ENCODE measurements at places on chromosomes 1 and 21.

DNA sequence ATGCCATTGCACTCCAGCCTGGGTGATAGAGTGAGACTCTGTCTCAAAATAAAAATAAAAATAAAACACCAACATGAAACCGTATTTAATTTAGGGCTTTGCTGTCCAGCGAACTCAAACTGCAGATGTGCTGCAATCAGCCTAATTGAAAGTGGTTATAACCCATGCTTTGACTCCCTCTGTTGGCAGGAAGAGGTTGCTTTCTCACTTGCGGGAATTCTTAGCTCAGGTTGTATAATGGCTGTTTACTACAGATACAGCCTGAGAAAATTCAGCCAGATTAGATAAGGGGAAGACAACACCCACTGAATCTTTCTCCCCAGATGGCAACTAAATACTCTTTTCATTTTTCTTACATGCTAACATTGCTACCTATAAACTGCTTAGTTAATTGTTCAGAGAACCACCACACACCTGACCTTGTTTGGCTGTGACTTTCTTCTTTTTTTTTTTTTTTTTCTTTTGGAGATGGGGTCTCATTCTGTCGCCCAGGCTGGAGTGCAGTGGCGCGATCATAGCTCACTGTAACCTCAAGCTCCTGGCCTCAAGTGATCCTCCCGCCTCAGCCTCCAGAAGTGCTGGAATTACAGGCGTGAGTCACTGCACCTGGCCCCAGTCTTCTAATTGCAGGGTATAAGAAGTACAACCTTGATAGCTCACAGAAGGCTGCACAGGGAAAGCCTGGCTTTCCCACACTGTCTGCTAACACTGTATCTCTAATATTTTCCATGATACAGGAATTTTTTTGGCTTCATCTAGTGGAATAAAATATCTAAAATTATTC is 34.6 kb downstream of the DNTTIP2 start:
- DNase-seq, result peak; percentile 84

DNA sequence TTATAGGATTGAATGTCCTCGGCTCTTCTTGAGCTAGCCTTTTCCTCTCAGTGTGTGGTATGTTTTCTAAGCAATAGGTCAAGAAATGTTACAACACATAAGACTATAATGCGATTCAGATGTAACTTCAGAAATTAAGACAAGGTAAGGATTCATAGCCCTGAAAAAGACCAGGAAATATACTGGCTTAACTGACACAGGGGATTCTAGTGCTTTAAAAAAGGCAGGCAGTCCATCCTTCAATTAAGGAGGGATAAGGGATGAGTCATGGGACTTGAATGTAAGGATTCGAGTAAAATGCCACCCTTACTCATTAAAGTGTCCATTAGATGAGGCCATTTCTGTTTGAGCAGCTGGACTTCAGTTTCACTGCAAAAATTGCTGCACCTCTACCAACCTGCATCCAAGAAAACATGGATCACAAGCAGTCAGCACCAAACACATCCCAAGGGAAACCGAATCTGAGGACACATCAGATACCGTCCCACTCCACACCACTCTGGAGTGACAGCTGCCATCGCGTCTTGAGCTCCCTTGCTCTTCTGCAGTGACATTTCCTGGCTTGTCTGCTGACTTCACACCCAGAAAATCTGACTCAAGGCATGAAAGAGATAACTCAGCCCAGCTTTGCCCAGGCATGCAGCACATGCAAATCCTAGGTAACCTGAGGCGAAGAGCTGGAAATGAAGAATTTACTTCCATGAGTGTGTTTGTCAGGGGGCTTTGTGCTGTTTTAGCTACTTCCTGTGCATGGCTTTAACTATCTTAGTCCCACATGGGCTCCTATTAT is 37.8 kb downstream of the NGF start:
- DNase-seq, result peak; percentile 88

DNA sequence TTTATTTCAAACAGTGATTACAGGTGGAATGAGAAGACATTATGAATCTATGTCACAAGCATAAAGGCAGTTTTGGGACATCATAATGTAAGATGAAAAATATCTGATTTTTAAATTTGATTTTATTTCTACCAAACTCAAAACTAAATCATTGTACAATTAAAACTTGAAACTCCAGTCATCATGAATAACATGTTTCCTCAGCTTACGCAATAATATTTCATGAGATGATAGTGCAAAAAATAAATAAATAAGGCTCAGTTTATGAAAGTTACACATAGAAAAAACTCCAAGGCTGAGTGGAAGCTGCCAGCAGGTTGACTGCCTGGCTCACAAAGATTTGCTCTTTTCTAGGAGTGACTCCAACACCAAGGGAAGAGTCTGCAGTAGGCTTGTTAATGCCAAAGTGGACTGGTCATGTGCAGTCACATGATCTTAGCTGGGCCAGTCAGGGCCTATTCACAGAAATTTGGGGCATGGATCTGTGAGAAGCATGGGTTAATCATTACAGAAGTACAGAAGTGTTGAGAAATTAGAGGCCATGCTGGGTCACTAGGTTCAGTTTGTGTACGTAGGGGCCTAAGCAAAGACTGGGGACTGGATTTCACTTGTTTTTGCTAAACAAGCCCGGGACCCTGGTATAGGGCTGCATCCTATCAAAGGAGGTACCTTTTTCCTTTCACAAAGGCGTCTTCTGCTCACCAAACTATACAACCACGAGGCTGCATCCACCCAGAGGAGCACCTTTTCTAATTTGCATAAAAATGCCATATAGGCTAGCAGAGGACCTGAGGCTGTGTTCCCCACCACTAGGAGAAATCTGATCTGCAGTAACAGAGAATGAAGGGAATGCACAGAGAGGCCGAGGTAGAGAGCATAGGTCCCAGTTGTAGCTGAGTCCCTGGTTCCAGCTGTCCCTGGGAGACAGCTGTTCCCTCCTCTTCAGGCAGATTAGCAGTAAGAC is 4.9 kb upstream of the ABCA4 start:
- DNase-seq, result no peak

- no peak for DNase-seq
Observed at GRCh38 chr1:168939110-168939946, 167.2 kb upstream of the ATP1B1 start.

DNA sequence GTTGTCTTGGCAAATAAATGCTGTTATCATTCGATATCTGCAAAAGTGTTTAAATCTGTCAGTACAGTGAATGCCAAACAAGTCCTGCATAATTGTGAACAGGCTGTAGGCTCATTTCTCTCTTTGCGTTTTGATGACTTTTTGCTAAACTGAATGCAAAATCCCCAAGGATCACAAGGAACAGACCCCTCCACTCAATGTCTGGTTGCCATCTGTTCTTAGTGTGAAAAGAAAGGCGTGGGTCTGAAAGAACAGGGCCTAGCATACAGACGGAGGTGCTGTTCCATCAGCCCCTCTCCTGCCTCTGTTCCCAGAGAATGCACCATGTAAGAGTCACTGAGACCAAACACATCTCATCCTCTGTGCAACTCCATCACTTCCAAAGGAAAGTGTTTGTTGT is 40.4 kb downstream of the EIF2B3 start:
- no peak for DNase-seq

DNA sequence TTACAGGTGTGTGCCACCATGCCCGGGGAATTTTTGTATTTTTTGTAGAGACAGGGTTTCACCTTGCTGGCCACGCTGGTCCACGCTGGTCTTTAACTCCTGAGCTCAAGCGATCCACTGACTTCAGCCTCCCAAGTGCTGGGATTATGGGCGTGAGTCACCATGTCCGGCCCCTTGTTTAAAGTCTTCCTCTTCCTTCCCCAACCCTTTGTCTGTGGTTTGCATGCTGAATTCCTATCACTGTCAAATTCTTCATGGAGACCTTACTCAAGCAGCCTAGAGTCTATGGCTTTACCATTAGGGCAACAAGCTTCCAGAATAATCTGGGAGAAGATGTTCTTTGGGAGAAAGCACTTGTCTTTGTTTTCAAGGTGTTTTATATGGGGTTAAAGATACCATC is 34.7 kb downstream of the B3GALT5 start:
- DNase-seq, result peak; percentile 87

DNA sequence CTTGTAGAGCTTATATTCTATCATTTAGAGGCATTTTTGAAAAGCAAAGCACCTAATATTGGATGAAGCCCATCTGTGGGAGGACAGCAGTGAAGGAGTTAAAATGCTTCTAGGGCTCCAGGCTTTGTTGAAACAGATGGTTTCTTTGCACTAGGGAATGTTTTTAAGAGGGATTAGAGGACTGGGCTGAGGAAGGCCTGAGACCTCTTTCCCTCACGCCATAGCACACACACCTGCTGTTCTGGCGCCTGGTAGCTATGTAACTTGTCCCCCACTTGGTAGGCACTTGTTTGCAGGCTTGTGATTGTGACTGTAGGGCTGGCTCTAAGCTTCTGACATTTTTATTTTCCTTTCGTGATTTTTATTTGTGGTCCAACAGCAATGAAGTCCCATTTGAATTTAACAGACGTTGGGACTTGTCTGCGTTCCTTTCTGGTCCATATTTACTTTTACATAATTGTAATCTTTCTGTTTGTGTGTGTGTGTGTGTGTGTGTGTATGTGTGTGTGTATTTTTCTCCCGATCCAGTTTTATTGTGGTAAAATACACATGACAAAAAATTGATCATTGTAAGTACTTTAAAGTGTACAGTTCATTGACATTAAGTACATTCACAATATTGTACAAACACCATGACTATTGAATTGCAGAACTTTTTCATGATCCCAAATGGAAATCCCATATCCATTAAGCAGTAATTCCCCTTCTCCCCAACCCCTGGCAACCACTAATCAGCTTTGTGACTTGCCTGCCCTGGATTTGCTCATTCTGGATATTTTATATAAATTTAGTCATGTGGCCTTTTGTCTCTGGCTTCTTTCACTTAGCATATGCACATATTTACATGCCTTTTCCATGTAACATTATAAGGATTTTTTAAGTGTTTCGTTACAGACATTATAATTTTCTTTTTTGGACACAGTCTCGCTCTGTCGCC is 33.5 kb upstream of the MACF1 start:
- no peak for DNase-seq

- DNase-seq, result no peak
Observed at GRCh38 chr21:41903559-41904351, 24.6 kb upstream of the PRDM15 start.

- no peak for DNase-seq
Observed at GRCh38 chr21:14313300-14313699, 69.6 kb downstream of the HSPA13 start.

GRCh38 chr1:39900662-39901463 is 854 bp downstream of the MYCL start:
- peak; percentile 50 for DNase-seq

DNA sequence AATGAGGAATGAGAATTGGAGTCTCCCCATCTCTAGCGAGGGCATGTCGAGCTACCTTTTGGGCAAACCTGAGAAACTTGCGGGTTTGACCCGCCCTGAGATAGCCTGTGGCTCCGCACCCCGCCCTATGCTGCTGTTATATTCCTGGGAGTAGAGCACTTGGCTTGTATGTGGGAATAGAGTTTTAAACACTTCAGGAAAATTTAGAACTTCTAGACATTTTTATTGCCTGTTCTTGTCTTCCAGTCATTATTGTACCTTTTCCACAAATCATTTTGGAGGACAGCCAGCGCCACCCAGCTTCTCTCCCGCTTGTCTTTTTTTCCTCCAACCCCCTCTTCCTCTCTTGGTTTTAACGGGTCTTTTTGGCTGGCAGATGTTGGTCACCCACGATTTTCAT is 738 bp downstream of the GNPAT start:
- DNase-seq, result peak; percentile 26

All from EH (cell line).